Epithelial cell of prostate (primary cell): ENCODE measurements at places on chromosomes 7 and 10.

GRCh38 chr10:3159152-3159551, 13.4 kb downstream of the PITRM1 start:
- DNase-seq = no peak

DNA sequence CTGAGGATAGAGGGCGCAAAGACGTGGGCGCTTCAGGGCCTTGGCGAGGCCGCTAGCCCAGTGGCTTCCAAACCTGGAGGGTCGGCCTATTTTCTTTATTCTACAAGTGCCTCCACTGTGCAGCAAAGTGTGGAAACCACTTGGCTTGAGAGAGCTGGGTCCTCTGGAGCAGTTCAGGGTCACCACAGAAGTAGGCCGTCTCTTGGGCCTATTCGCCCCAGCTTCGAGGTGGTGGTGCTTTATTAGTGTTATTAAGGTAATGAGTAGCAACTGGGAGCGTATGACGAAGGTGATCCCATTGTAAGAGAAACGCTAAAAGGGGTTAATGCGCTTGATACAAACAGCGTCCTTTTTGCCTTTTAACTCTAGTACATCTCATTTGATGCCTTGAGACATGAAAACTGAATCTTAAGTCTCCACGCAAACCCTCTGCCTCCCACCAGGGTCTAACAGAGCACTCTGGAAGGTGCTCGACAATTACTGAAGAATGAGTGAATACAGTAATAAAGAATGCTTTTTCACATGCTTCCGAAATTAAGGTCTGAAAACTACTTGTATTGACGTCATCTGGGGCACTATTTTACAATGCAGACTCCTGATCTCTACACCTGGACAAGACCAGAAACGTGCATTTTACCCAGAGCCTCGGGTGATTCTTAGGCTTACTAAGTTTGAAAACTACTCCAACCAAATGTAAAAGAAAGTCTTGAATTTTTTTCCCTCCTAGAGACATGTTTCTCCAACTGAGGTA, 647 bp upstream of the GSAP start:
- no peak for DNase-seq

DNA sequence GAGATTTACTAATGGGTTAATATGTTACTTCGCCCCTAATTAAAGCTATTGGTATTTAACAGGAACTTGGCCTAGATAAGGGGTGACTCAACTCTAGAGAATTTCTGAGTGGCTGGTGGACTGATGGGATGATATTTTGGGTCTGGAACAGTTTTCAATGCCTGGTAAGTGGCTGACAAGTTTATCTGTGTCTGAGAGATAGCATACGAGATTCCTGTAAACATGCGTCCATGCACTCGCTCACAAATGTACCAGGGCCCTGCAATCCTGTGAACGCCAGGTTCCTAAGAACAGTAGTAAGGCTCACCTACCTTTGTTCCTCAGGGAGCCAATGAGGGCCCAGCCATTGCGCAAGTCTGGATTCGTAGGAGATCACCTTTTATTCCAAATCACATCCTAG, 683.8 kb upstream of the ANKRD30A start:
- DNase-seq = no peak

- no peak for DNase-seq
Observed at GRCh38 chr7:147564786-147565476, 1025.6 kb upstream of the C7orf33 start.

DNA sequence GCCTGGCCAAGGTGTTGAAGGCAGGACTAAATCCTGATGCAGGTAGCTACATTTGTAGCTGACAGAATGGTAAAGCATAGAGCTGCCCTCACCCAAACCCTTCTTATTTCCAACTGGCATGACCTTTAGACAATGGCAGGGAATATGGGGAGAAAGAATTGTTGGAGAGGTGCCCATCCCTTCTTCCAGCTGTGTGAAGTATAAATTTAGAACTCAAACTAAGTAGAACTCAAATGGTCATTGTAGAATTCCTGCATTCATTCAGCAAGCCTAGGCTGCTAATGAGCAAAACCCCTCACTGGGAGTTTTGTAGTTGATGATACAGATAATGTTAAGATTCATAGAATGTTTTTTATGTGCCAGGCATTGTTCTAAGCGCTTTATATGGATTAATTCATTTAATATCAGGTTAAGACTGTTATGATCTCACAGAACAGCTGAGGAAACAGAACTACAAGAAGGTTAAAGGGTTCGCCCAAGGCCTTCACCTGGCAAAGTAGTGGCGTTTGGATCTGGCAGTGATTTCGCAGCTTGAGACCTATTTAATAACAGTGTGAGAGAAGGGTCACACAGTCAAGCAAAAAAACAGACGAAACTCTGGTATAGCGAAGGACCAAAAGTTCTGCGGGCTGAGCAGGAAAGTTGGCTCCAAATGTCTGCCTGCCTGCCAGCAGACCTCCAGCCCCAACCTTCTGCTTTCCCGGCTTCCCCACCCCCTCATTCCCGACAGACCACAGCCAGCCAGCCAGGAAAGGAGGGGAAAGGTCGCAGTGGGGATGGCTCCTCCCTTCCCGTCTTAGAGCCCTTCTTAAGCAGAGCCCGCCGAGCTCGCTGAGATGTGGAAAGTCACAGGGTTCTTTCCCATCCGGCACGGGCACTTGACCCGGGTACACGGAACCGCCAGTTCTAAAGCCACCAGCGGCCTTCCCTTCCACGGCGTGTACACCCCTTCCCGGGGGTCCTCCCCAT, 1.6 kb upstream of the HILPDA start:
- no peak for DNase-seq

- DNase-seq = no peak
Observed at GRCh38 chr7:34043461-34044305, 138.3 kb downstream of the BMPER start.

GRCh38 chr10:131947631-131948347, 33.9 kb downstream of the BNIP3 start:
- DNase-seq = no peak

GRCh38 chr10:33235951-33236350, 98.5 kb downstream of the NRP1 start:
- DNase-seq = no peak

DNA sequence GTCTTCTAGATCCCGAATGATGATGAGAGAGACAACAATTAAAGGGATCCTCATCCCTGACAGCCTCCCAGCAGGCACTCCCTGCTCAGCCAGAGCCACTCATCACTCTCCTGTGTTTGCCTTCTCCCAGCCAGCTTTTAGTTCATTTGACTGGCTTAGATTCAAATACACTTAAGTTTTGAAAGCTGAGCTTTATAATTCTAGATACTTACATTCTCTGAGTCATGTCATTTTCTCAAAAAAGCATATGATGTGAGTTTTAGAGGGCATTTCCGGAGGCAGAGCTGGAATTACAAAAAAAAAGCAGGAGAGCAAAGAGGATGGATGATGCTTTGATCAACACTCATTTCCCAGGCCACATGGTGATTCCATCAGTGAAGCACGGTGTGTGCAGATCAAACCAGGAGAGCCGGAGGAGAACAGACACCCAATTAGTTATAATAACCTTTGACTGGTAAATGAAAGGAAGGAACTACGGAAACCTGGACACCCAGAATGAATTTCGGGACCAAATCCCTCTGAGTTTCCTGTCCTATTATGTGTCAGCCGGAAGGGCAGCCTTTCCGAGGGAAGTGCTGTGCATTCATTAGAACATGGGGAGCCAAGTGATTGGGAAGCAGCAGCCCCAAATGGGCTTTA, 81.5 kb upstream of the HPS1 start:
- DNase-seq = no peak

DNA sequence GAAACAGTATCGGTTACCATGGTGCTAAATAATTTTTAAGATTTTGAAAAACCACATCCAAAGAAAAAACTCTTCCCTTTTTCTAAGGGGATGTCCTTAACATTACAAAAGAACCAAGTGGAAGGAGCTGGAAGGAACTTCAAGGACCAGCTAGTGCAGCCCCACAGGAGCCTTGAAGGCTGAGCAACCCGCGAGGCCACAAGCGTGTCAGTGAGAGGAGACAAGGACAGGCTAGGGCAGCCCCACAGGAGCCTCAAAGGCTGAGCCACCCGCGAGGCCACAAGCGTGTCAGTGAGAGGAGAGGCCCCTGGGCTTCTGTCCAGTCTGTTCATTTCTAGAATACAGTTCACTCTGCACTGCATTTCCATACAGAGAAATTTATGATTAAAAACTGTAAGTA, 80.1 kb upstream of the ATP6V0A4 start:
- DNase-seq = no peak

- no peak for DNase-seq
Observed at GRCh38 chr10:33974976-33975478, 640.6 kb upstream of the NRP1 start.

DNA sequence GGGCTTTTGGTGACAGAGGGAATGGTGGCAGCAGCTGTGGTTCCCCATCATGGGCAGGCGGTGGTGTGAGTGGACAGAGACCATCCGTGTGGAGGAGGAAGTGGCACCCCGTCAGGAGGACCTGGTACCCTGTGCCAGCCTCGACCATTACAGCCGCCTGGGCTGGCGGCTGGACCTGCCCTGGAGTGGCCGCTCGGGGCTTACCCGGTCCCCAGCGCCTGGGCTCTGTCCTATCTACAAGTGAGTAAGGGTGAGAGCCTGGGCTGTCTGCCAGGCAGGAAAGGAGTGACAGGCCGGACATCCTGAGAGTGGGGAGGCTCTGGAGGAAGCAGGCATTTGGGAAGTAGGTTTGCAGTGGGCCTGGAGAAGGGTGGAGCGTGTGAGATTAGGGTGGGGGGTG, 2.9 kb upstream of the ZNF467 start:
- no peak for DNase-seq

DNA sequence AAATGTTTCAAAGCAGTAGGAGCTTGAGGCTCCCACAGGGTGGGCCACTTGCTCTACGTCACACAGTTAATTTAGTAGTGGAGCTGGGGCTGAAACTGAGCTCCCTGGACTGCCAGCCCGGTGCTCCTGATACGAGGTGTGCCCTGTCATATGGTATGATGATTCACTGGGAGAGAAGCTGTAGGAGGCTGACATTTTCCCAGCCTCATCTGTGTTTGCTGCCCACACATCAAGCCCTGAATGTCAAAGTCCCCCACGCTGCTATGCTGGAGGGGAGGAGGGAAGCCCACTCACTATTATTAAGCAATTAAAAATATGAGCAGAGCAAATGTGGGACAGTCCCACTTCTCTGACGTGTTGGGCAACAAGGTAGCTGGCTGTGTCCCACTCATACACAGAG, 81.2 kb upstream of the SORCS3 start:
- DNase-seq = no peak

GRCh38 chr7:8433477-8434289, at the start of gene NXPH1:
NXPH1 (plus strand) TSS chr7:8433609.
- no peak for DNase-seq

GRCh38 chr7:77348371-77348813, 67.8 kb downstream of the GSAP start:
- DNase-seq = no peak

DNA sequence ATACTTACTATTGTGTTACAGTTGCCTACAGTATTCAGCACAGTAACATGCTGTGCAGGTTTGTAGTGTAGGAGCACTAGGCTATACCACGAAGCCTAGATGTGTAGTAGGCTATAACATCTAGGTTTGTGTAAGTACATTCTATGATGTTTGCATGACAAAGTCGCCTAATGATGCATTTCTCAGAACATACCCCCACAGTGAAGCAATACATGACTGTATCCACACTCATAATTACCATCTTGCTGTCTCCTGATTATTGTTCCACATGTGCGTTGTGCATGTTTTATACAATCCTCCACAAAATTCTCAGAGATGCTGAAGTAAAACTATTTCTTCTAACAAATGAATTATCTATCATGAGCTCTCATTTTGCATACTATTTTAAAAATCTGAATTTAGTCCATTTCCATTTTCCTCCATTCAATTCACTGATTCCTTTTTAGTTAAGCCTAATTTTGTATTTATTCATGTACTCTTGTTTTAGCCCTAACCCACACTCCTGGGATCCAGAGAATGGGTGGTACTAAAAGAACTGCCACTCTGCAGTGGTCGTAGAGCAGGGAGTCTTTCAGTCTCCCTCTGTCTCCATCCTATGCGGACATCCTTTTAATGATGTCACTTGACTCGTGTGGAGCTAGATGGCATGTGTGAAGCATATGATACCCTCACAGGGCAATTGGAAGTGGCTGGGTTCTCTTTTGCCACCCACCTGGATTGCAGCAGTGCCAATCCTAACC, 67.6 kb upstream of the CAV2 start:
- no peak for DNase-seq

- DNase-seq = no peak
Observed at GRCh38 chr10:71459513-71459912, 62.8 kb downstream of the CDH23 start.

GRCh38 chr7:150972023-150972468, 6.1 kb downstream of the KCNH2 start:
- no peak for DNase-seq
